Stimulated activated CD8-positive, alpha-beta memory T cell treated with anti-CD3 and anti-CD28 coated beads, Interleukin-2, amount 100 ng/mL, for 1 hour (primary cell): ENCODE measurements at places on chromosomes 7 and 10.

DNA sequence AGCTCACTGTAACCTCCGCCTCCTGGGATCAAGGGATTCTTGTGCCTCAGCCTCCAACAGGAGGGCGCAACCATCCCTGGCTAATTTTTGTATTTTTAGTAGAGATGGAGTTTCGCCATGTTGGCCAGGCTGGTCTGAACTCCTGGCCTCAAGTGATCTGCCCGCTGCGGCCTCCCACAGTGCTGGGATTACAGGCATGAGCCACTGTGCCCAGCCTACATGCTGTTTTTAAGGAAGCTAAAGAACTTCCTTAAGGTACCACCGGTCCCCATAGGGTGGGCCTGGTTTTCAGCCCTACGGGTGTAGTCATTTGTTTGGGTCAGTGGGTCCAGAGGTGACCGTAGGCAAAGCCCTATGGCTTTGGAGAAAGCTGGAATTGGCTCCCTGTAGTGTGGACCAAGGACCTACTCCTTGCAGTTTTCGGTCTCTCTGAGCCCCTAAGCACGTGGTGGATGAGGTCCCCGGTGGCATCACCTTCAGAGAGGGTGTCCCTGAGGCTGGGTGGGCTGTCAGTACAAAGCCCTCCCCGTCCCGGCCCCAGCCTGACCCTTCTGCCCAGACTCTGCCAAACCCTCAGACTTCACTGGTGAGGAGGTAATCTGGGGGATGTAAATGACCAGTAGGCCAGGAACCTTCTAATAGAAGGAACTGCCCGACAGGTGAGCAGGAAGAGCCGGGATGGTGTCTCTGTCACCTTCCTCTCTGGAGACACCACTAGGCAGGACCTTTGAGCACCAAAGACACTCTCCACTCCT, 30.5 kb downstream of the ANXA11 start:
- DNase-seq = no peak

DNA sequence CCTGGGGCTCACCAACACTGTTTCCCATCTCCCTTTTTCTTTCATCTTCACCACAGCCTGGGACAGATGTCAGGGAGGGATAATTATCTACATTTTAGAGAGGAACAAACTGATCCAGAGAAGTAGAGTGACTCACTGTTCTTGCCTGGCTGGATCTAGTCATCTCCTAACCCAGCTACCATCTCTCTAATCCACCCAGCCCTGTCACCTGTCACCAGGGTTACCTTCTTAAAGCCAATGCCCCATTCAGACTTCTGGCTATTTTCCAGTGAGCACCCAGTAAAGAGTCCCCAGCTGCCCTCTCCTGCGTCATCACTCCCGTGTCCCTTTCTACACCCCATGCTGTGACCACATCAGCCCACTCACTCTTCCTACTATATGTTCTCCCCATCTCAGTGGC, 68.4 kb upstream of the DUSP5 start:
- no peak for DNase-seq

GRCh38 chr7:137454246-137454724, 110.8 kb upstream of the PTN start:
- no peak for DNase-seq

- no peak for DNase-seq
Measured at GRCh38 chr7:8154272-8154671, 107.7 kb downstream of the ICA1 start.

DNA sequence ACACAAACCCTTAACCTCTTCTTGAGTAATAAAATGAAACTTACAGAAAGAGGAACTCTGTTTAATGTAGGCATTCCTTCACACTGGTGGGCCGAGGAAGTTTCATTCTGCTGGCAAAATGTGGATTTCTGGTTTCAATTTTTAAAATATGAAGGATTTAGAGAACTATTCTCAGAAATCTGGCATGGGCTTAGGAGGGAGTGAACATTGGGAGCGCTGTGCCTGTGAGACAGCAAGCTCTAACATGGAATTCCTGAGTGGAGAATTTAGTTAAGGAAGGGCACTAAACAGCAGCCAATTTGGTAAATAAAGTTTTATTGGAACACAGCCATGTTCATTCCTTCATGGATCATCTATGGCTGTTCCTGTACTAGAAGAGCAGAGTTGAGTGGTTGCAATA, 751.8 kb upstream of the IGFBP3 start:
- DNase-seq = no peak

- no peak for DNase-seq
Measured at GRCh38 chr7:27940341-27940740, 200.4 kb downstream of the TAX1BP1 start.

- DNase-seq = no peak
Measured at GRCh38 chr7:82124445-82124844, 319.1 kb downstream of the CACNA2D1 start.

GRCh38 chr10:2111965-2112364, 374.6 kb upstream of the ADARB2 start:
- DNase-seq = no peak

DNA sequence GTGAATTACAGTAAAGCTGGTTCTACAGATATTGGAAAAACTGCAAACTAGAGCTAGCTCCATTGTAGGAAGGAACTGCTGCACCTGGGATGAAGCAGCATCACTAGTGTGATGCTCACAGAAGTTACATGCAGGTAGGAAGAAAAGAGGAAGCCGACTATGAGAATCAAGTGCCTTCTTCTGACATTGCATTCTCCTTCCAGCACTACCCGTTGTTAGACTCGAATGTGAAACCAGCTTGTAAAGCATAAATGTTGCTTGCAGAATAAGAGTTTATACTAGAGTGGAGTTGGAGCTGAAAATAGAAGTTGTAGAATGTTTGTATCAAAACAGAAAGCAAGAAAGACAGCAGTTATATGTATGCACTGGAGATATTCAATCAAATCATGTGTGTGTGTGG, 49.9 kb downstream of the TRIM24 start:
- no peak for DNase-seq
